Natural killer cell (primary cell): ENCODE measurements at places on chromosomes 3 and 15.

GRCh38 chr3:53845881-53846133 lies 412 bp downstream of the CHDH start:
- DNase-seq: no peak

DNA sequence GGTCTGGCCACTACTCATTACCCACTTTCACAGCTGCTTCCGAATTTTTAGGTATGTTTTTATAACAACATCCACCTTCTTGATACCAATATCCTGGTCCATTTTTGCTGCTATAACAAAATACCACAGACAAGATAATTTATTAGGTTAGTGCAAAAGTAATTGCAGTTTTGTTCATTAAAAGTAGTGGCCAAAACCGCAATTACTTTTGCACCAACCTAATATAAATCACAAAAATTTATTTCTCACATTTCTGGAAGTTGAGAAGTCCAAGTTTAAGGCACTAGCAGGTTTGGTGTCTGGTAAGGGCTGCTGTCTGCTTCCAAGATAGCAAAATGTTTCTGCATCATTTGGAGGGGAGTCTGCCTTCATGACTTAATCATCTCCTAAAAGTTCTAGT lies 624.7 kb upstream of the ALCAM start:
- no peak for DNase-seq

GRCh38 chr15:72833561-72833960 lies 50.0 kb upstream of the ADPGK start:
- no peak for DNase-seq

GRCh38 chr3:12944849-12945248 lies 103.5 kb upstream of the RPL32 start:
- DNase-seq: no peak

DNA sequence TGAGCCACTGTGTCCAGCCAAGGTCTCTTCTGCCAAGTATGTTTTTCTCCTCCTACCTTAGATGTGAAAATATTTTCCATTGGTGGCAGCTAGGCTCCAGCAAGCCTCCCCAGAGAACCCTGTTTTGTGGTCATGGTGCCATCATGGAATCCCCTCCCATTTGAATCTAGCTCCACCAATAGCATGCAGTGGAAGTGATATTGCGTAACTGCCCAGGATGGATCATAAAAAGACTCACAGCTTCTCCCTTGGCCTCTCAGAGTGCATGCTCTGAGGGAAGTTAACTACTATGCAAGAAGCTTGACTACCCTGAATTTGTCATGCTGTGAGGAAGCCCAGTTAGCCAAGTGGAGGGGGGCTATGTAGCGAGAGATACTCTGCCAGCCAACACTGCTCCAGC lies 27.5 kb downstream of the CRYGS start:
- no peak for DNase-seq

DNA sequence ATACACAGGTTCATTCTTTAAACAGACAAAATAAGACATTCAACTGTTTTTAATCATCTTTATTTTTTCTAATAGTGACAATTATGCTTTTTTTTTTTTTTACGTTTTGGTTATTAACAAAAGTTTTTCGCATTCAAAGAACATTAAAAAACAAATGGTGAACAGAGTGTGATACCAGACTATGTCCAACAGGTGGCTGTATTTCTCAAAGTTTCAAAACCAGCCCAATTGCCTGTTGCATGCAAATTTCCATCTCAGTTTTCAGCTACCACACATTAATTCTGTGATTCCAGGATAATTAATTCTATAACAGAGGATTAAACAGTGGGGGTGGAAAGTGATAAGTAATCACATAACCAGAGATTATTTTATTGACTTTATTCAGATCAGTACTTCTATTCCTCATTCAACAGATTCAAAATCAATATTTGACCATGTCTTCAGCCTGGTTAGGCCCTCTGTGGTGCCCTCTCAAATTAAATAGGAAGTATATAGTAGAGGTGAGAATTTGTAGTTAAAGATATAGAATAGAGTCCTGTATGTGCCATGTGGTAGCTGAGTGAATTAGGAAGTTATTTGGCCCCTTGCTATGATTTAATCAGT lies 122.2 kb upstream of the DCBLD2 start:
- no peak for DNase-seq

DNA sequence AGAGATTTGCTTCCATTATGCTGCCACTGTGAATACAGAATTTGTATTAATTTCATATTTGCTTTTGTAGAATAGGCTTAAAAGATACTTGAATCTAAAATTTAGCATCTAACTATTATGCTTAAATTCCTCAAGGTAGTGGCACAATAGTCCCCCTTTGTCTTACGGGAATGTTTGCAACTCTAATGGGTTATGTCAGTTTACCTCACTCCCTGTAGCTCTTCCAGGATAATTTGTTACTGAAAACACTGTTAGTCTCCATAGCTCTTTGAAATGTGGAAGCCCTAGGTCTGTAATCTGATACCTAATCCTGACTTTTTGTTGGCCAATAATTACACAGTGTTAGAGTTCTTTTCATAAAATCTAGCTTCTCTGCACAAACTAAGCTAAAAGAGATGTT lies 433.4 kb downstream of the PYDC2 start:
- DNase-seq: no peak

GRCh38 chr3:195715134-195715533 lies 5.6 kb upstream of the MUC20 start:
- DNase-seq: no peak

- no peak for DNase-seq
Measured at GRCh38 chr3:47421741-47422649, 41.2 kb downstream of the PTPN23 start.

- DNase-seq: no peak
Measured at GRCh38 chr15:77630956-77631744, 1.6 kb downstream of the LINGO1 start.

DNA sequence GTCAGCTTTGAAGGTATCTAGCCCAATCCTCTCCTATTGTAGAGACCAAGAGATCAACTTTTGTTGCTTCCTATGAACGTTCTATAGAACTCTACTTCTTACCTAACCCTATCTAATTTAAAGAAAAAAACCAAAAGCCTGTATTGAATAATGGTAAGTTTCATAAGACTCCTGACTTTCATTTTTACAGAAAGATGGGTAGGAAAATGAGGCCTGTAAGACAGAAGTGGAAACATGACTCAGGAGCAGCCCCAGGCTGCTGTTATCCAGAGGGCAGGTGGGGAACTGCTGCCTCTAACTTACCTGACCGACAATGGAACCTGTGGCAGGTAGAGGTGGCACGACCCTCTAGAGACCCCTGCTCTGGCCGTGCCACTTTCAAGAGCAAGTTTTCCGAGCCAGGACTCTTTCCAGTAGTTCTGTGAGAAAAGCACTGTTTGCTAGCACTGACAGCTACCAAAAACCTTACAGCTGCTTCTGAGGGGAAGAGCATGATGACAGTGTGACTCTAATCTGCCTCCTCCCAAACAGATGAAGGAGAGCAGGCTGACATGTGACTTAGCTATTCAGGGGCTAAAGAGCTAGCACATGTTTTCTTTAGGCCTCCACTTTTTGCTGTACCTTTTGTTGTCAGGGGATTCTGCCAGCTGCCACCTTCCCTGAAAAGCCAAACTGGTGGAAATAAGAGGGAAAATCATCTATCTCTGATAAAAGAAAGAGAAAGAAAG lies 17.5 kb downstream of the POPDC2 start:
- no peak for DNase-seq

DNA sequence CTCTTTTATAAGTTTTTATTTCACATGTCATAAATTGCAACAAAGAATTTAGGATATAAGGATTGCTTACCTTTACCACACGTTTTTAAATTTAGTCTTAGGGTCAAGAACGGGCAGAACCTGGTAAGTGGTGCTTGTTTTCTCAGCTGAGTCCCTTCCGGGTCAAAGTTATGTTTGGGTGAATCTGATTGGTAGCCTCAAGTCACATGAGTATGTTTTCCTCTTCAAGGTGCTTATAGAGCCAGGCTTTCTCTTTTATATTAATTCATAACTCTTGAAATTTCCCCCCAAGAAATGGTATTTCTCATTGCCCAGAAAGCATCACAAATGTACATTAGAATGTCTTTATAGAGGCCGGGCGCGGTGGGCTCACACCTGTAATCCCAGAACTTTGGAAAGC lies 415.7 kb upstream of the ROBO2 start:
- no peak for DNase-seq

DNA sequence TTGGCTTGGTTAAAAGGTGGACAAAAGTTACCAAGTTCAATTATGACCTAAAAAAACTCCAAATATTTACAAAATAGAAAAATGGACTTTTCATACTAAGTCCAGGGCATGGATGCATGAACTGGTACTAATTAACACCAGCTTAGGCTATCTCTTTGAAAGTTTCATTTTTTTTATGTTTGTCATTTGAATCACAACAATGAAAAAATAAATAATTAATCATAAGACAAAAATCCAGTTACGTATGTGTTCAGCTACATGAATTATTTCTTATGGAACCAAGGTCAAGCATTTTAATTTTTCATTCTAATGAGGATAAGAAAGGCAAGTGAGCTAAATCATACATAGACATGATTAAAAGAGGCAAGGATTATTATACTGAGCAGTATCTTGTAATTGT lies 23.7 kb upstream of the STRIT1 start:
- DNase-seq: no peak

DNA sequence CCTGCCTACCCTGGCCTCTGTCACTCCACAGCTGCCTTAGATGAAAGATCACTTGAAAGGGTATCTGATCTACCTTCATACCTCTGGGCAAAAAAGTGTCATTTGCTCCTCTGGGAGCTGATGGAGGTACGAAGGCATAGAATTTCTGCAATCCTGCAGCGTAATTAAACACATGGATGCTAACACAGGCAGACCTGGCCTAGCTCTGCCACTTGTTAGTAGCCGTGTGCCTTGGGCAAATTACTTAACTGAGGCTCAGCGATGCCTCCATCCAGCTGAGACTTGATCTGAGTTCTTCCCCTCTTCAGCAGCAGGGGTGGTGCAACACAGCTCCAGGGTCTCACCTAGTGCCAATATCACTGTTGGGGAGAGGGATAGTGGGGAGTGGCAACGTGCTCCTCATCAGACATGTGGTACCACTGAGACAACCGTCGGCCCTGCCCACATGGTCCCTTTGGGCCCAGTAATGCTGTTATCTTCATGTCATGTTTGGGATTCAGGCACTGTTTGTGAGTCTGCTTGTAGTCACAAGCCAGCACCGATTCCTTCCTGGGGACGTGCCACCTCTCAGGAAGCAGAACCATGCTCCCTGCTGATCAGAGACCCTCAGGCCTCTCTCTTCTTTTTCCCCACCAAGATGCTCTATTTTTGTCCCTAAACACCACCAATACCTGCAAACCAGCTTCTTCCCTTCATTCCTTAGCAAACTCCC lies 34.1 kb upstream of the PIAS1 start:
- no peak for DNase-seq

- DNase-seq: no peak
Measured at GRCh38 chr15:61000276-61000675, 228.8 kb downstream of the RORA start.

- DNase-seq: no peak
Measured at GRCh38 chr15:77905301-77905920, 172.1 kb downstream of the TBC1D2B start.

- DNase-seq: no peak
Measured at GRCh38 chr15:38843736-38844590, 279.3 kb upstream of the RASGRP1 start.

GRCh38 chr3:67357610-67358458 lies 296.6 kb downstream of the SUCLG2 start:
- peak; percentile 19 for DNase-seq

GRCh38 chr15:33242669-33243191 lies 48.2 kb upstream of the FMN1 start:
- DNase-seq: no peak

DNA sequence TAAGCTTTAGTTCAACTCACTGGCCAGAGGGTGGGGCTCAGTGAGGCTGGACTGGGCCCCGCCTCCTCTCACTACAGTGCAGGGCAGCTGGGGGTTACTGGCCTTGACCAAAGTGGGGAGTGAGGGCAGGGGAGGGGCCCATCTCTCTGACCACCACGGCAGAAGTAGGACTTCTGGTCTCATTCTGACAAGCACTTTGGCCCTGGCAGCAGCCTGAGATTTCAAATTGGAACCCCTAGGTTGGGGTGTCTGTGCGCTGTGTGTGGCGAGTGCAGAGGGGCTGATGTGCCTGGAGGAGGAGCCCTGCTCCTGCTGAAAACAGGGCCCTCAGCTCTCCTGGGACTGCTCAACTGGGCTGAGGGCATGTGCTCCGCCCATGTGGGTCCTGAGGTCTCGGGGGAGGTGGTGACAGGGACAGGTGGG lies 60.3 kb upstream of the RPL32 start:
- no peak for DNase-seq

DNA sequence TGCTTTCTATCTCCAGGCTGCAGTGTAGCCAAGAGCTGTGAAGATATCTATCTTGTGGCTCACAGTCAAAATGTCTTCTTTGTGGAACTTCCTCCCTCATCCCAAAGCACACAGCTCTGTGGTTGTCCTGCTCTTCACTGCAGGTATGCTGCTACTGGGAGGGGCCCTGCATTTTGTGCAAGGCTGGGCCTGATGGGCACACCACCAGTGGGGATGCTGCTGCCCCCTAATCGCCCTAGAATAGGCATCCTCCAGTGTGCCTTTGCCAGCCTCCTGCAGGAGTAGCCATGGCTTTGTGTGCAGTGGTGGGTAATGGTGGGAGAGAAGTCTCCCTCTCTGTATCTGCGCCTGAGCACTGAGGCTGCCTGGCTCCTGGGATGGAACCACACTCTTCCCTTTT lies 297.3 kb downstream of the DOCK3 start:
- DNase-seq: no peak

GRCh38 chr3:188268336-188268735 lies 114.4 kb downstream of the LPP start:
- DNase-seq: no peak
